ENCODE measurements at places on chromosomes 2 and 18. TPM values are rescaled to one million over a fixed set of nuclear protein-coding genes. Genes with fewer than 3 reads are reported as not detected.

DNA sequence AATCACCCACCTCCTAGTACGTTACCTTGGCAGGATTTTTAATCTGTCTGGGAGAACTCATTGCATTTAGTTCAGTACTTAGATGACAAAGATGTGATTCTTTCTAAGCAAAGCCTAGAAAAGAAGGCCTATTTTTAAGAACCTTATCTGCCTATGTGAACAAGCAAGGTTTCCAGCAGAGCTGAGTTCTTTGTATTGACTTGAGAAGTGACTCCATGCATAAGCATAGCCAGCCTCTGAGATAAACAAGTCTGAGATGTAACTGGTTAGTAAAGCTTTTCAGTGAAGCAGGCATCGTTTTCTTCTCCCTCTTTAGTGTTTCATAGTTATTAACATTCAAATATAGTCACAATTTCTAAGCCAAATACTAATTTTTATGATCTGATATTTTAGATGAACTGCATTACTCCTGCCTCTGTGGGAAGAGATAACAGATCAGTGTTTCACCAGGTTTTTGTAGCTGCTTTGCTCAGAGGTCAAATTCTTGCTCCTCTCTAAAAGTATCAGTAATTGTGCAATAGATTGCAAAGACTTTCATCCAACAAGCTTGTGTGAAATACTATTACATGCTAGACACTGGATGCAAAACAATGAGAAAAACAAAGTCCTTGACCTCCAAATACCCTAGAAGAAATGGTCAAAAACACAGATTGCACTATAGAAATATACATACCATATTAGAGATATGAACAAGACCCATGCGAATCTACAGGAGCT, 107.8 kb downstream of the MBD2 start:
- DNase-seq: peak; percentile 35

- DNase-seq: no peak
Measured at GRCh38 chr2:200472853-200473464, 36.9 kb downstream of the KCTD18 start.

GRCh38 chr2:164551519-164551918, 69.8 kb downstream of the GRB14 start:
- DNase-seq: no peak

SMC6 gene
- total RNA-seq: 43.3 TPM

- DNase-seq: no peak
Measured at GRCh38 chr2:217216316-217216715, 356.5 kb upstream of the TNP1 start.

- DNase-seq: peak; percentile 50
Measured at GRCh38 chr2:226622484-226622883, 177.1 kb downstream of the IRS1 start.

DNA sequence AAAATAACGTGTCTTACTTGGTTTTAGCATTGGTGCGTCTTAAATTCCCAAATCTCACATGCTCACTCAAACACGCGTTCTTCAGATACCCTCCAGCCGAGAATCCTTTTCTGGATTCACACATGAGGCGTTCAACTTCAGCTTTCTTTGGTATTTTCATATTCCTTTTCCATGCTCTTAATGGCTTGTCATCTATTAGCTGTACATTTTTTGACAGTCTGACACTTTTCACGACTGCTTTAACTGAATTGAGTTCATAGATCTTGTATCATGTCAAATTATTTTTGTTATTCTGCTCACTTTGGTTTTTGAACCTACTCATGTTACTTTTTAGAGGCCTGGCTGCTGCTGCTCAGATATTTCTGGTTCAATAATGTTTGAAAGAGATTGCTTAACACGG, 59.0 kb downstream of the INPP5D start:
- no peak for DNase-seq

GRCh38 chr2:226466589-226466988, 333.0 kb downstream of the IRS1 start:
- peak; percentile 16 for DNase-seq

DNA sequence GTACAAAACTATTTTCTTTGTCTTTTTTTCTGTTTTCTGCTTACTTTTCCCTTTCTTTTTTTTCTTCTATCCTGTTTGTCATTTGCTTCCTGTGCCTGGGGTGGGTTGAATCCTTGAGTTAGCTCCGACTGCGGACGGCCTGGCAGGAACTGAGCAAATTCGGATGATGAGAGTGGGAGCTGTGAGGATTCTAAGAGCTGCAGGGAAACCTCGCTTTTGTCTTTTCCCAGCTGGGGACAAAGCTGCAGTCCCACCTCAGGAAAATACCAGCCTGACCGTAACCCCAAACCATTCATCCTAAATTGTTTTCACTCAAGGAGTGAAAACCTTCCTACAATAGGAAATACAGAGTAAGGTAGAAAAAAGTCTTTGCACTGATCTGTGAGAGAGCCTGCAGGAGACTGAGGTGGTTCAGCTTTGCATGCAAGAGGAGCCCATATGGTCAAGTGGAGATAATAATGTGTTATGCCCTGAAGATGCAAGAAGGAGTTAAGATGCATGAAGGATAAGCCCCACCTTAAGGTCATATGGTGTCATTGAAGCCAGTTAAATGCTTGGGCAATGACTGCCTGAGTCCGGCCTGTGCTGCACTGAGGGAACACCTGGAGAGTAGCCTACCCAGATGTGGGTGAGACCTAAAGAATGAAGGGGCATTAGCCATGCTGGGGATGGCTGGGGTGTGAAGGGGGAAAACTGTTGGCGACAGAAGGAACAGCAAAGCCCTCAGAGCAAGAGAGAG, 31.7 kb upstream of the ARL4C start:
- DNase-seq: peak; percentile 30

GRCh38 chr18:55115606-55116005, 156.3 kb upstream of the CCDC68 start:
- no peak for DNase-seq

SNORC gene
- 0.62 TPM for total RNA-seq

RSAD2 gene
- 0.10 TPM for total RNA-seq

- DNase-seq: no peak
Measured at GRCh38 chr2:233468741-233469110, 97.9 kb downstream of the USP40 start.

DNA sequence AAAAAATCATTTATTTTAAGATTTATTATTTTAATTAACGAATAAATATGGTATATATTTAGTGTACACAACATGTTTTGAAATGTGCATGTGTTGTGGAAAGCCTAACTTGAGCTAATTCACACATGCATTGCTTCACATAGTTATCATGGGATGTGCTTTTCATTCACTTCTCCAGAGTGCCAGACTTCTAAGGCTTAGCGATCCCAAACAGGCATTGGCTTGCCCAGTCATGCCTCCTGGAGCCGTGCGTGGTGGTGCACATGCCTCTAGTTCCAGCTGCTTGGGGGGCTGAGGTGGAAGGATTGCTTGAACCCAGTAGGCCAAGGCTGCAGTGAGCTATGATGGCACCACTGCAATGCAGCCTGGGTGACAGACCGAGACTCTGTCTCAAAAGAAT, 40.5 kb downstream of the ARHGEF4 start:
- no peak for DNase-seq

GRCh38 chr2:128549094-128549493, 230.4 kb upstream of the HS6ST1 start:
- DNase-seq: no peak

- peak; percentile 95 for DNase-seq
Measured at GRCh38 chr2:68715353-68716041, 19.1 kb upstream of the ARHGAP25 start.

SLC38A11 gene
- not detected for total RNA-seq

DNA sequence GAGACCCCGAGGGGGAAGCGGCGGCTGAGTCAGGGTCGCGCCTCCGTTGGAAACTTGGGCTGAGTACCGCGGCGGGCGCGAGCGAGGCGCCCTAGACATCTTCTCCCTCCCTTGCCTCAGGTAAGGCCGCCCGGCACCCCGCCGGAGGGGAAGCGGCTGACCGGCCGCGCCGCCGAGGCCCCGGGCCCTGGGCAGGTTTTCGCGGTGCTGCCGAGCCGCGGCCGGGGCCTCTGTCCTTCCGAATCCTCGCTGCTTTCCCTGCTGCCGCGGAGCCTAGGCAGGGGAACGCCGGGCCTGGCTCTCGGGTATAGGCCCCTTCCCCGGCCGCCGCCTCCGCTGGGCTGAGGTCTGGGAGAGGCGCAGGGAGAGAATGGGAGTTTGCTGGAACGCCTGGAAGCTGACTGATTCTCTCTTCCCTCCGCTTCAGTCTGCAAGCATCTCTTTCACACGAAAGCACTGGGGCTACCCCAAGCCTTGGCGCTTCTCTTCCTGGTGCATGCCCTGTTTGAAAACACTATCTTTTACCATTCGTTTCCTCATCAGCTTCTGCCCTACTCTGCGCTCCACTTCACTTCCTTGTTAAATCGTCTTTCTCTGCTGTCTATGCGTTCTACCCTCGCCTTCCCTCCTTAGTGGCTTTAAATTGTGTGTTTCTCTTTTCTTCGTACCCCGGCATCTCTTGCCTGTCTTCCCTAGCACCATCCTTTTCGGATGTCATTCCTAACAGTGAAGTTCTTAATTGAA, 652 bp downstream of the PPM1B start:
- DNase-seq: peak; percentile 35

- DNase-seq: no peak
Measured at GRCh38 chr2:72788756-72789155, 37.1 kb downstream of the EXOC6B start.

- no peak for DNase-seq
Measured at GRCh38 chr2:190167702-190168101, 105.2 kb upstream of the MSTN start.

MCFD2 gene
- 55.1 TPM for total RNA-seq

DNA sequence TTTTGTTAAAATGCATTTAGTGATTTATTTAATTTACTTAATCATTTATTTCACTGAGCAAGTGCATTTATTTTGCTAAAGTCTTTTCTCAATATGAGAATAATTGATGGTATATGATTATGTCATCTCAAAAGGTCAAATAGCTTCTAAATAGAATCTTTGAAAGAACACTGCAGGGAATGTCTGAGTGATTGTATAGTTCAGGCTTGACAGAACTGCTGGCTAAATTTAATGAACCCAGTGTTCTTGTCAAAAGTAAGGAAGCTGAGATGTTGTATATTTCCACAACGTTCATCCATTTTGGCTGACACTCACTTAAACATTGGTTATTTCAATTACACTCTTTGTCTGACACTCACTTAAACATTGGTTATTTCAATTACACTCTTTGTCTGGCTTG, 39.3 kb upstream of the CDH7 start:
- no peak for DNase-seq

AQP12B gene
- not detected for total RNA-seq

- no peak for DNase-seq
Measured at GRCh38 chr2:2930841-2931240, 446.8 kb downstream of the EIPR1 start.

DNA sequence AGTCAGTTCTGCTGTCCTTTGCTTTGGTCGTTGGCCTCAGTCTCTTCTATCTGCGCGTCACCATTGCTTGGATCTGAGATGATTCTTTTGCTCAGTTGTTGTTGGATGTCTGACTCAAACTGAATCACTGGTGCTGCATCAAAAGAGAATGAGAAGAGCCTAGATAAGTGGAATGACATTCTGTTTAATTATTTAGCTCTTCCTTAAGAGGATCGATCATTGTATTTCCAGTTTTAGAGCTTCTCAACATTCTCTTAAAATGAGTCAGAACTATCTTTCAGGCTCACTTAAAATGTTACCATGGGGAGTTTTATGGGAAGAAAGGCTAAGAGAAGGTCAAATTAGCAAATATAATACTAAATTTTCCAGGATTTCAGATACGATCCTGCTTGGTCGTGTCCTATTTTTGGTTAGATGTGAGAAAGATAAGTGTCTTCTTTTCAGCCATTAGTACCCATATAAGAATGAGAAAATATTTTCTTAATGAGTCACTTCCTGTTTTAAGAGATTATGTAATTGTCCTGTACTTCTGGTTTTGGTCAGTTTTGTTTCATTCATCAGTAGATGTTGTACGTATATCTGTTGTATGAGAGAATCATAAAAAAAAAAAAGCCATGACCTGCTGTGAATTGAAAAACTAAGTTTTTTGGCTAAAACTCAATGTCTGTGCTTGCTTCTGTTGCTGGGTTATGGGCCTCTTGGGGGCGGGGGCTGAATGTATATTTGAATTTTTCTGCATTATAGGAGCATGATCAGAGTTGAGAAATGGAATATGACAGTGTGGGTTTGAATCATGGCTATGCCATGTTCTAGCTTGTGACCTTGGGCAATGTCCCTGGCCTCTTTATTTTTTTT, 31.6 kb upstream of the CASP10 start:
- no peak for DNase-seq

GRCh38 chr2:75054296-75054695, 95.9 kb downstream of the POLE4 start:
- DNase-seq: no peak

DNA sequence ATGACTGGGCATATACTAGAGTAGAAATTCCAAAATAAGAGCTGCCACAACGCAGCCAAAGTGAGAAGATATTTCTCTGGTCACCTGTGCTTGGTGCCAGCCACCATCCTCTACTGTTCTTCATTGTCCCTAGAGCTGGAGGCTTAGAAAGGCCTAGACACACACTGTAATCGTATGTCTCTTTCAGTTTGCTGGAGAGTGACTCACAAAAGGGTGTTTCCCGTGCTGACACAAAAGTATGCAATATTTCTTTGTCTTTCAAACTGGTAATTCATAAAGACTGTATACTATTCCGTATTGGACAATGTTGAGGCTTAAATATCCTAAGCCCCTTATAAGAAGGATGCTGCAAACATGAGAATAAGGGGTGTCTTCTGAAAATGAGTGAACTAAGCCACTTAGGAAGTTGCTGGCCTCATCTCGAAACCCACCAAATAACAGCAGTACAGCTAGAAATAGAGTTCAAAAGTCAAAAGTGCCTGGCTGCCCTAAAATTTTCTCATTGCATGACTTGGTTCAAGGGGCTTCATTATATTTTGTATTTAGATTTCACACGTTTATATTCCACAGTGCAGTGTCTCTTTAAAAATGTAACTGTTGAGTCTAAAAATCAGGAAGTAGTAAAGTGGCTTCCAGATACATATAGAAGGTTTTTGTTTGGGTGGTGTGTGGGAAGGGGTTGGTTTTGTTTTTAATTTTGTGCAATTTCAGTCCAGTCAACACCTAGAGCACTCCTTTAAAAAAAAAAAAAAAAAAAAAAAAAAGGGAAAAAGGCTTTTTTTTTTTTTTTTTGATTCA, 601.1 kb downstream of the ARHGAP15 start:
- DNase-seq: no peak

GPBAR1 gene
- total RNA-seq: 1.6 TPM

XRCC5 gene
- 482 TPM for total RNA-seq

- no peak for DNase-seq
Measured at GRCh38 chr2:65700004-65700651, 267.7 kb upstream of the SPRED2 start.

- no peak for DNase-seq
Measured at GRCh38 chr2:150767991-150768746, 280.7 kb upstream of the RND3 start.

NPPC gene
- total RNA-seq: 2.2 TPM

EGR4 gene
- total RNA-seq: not detected

DNA sequence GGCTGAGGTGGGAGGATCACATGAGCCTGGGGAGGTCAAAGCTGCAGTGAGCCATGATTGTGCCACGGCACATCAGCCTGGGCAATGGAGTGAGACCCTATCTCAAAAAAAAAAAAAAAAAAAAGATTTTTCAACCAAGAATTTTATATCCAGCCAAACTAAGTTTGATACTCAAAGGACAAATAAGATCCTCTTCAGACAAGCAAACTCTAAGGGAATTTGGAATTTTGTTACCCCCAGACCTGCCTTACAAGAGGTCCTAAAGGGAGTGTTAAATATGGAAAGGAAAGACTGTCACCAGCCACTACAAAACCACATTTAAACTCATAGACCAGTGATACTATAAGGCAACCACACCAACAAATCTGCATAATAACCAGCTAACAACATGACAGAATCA, 67.5 kb downstream of the WDPCP start:
- DNase-seq: no peak

SAG gene
- not detected for total RNA-seq

SCN2A gene
- total RNA-seq: 0.52 TPM

Data from GM23338 (cell line).